Stimulated activated CD4-positive, alpha-beta T cell treated with anti-CD3 and anti-CD28 coated beads, Interleukin-2, amount 100 ng/mL, for 4 hours (primary cell): ENCODE measurements at places on chromosomes 1 and 21.

DNA sequence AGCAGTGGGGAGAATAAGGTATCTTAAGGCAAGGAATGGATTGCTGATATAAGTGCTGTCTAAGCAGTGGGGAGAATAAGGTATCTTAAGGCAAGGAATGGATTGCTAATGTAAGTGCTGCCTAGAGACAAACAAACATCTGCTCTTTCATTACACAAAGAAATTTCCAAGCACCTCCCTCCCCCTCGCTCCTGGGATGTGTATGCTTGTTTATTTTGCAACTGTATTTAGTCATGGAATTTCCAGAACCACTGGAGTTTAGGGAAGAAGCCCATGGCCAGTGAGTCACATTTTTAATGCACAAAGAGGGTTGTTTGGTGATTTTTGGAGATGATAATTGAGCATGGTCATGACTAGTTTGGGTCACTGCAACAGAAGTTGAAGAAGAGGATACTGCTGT lies 21.5 kb downstream of the PDPN start:
- DNase-seq, result no peak

DNA sequence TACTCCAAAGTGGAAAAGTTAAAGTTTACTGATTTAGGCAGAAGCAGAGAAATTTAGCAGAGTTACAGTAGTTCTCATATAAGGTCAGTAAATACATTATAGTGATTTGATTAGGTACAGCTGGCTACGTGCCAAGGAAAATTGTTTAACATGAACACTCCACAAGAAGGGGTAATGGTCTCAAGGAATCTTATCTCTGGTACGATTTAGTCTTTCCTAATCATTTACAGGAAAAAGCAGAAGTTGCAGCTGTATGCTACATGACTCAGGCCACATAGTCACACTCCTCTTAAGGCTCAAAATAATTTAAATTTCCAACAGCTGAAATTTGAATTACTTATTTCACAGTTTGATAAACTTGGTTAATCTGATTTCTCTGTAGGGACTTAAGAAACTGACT lies 36.9 kb upstream of the OR2B11 start:
- no peak for DNase-seq

DNA sequence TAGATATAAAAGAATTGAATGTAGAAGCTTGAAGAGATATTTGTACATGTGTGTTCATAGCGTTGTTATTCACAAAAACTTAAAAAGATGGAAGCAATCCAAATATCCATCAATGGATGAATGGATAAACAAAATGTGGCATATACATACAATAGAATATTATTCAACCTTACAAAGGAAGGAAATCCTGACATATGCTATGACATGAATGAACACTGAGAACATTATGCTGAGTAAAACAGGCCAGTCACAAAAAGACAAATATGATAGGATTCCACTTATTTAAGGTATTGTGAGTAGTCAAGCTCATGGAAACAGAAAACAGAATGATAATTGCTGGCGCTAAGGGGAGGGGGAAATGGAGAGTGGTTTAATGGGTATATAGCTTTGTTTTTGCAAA lies 47.0 kb upstream of the DYRK1A start:
- DNase-seq, result no peak

DNA sequence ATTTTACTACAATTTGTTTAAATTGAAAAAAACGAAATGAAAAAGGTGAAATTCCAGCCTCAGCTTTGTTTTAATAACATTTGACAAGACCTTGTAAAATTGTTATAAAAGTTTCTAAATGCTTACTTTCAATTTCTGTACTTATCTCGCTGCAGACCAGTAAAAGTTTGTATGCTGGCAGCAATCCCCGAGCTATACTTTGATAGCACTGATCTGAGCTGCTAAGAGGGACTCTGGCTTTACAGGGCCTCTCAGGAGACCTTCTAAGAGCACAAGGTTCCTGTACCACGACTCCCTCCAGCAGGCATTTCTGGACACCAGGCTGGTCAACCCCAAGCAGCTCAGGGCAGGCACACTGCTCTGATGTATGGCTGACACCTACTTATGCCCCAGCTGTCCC lies 13.1 kb downstream of the STMN1 start:
- DNase-seq, result no peak

GRCh38 chr1:117627546-117628130 lies 21.8 kb downstream of the TENT5C start:
- DNase-seq, result no peak
